CD8-positive, alpha-beta memory T cell (primary cell): ENCODE measurements at places on chromosomes 1 and 21. TPM values are rescaled to one million over a fixed set of nuclear protein-coding genes. Genes with fewer than 3 reads are reported as not detected.
A peak's percentile ranks its signal among the peaks of the same experiment; 100 is the strongest.

The F13B gene
- total RNA-seq, result not detected

The RHEX gene
- not detected for total RNA-seq

The SEC16B gene
- not detected for total RNA-seq

GRCh38 chr1:227921461-227922185 is 26.1 kb downstream of the WNT9A start:
- H3K27me3 ChIP-seq, result no peaks in the 10 kb centered on the region
- H3K4me3 ChIP-seq, result no peak overlapping the region
- H3K4me1 ChIP-seq, result no peaks in the 10 kb centered on the region
- DNase-seq, result no peak
- no peaks in the 10 kb centered on the region for H3K36me3 ChIP-seq

DNA sequence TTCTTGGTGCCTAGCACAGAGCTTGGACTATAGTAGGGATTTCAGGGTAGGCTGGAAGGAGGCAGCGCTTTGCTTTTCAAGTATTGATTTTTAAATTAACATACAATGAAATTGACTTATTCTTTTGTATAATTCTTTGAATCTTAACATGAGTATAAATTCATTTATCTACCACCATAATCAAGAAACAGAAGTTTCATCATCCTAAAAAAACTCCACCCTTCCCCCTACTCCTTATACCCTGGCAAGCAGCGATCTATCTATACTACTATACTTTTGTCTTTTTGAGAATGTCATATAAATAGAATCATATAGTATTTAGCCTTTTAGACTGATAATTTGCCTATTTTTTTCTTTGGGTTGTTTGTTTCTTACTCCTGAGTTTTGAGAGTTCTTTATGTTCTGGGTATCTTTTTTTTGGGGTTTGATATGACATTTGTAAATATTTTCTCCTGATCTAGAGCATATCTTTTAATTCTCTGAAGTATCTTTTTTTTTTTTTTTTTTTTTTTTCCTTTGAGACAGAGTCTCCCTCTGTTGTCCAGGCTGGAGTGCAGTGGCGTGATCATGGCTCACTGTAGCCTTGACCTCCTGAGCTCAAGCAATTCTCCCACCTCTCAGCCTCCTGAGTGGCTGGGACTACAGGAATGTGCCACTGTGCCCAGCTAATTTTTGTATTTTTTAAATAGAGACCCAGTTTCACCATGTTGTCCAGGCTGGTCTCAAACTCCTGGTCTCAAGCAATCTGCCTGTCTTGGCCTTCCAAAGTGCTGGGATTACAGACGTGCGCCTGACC is 6.4 kb downstream of the RPS6KC1 start:
- DNase-seq, result no peak
- no peak overlapping the region for H3K27ac ChIP-seq
- no peaks in the 10 kb centered on the region for H3K27me3 ChIP-seq
- H3K36me3 ChIP-seq, result no peaks in the 10 kb centered on the region
- H3K4me3 ChIP-seq, result no peak overlapping the region
- no peaks in the 10 kb centered on the region for H3K4me1 ChIP-seq

DNA sequence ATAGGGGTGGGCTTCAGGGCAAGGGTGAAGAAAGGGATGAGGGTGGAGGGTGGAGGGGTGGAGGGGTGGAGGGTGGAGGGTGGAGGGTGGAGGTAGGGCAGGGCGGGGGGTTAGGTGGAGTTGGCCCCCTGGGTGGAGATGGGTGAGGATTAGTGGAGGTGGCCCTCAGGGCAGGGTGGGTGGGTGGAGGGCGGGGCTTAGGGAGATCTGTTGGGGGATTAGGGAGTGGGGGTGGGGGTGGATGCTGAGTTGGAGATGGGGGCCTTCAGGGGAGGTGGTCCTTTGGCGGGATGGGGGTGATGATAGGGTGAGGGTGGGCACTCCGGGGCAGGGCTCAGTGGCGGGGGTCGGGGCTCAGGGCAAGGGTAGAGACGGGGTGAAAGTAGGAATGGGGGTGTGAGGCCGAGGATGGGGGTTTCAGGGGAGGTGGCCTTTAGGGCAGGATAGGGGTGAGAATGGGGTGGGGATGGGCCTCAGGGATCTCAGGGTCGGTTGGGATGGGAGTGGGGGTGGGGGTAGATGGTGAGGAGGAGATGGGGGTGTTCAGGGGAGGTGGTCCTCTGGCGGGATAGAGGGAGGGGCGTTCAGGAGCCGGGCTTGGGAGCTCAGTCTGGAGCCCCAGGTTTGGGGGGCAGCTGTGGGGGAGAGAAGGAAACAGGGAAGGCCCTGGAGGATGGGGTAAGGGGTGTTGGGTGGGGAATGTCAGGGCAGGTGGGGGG is 800 bp upstream of the DNMT3L start:
- no peaks in the 10 kb centered on the region for H3K36me3 ChIP-seq
- H3K27ac ChIP-seq, result no peak overlapping the region
- no peak overlapping the region for H3K4me3 ChIP-seq
- DNase-seq, result no peak

DNA sequence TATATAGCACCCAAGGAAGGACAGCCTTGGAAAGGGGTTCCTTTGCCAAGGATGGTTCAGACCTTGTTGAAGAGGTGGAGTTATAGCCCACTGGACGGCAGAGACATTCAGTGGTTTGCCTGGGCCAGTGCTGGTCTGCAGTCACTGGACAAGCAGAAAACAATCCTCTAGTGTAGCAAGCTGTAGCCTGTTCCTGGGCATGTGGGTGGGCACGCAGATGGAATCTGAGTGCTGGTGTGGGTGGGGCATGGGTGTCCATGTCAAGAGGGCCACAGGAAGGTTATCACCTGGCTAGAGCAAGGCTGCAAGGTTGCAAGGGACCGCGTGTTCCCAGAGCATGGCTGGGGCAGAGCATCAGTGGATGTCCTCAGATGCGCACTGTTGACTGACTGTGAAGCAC is 244.7 kb downstream of the PTPRU start:
- peaks cover 12% of the 10 kb centered on the region for H3K27me3 ChIP-seq
- H3K4me3 ChIP-seq, result no peak overlapping the region
- DNase-seq, result no peak
- no peaks in the 10 kb centered on the region for H3K4me1 ChIP-seq
- H3K36me3 ChIP-seq, result no peaks in the 10 kb centered on the region
- no peak overlapping the region for H3K27ac ChIP-seq

DNA sequence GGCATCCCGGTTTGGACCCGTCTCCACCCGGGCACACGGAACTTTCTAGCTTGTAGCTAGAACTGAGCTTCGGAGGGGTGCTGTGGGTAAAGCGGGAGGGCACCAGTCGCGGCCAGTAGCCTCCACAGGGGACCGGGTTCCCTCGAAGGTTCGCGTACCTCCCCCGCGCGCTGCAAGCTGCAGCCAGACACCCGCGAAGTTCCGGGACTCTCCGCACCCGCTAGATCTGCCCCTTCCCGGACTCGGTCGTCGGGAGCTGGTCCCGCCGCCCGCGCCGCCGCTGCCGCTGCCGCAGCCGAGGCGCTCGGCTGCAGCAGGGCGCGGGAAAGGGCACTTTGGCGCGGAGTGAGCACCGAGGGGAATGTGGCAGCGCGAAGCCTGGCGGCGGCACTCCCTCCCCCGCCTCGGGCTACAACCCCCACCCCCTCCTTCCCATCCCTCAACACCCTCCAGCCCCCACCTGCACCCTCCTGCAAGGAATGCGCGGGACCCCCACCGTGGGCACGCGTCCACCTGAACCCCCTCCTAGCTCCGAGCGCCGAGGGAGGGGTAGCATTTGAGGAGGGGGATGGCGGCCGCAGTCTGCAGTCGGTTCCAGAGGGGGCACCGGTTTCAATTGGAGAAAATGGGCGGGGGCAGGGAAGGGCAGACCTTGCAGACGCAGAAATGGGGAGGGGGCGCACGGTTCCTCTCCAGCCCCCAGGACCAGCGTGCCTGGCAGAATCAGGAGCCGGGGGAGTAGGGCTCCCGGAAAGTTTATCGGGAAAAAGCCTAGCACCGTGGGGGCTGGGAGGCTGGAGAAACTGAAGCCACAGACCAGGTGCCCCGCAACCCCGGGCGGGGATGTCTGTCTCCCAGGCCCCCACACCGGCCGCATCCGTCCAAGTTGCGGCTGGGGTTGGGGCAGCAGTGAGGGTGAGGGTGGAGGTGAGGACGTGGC is 968 bp downstream of the CSMD2 start:
- no peak overlapping the region for H3K27ac ChIP-seq
- H3K4me3 ChIP-seq, result no peak overlapping the region
- H3K4me1 ChIP-seq, result no peaks in the 10 kb centered on the region
- DNase-seq, result no peak
- H3K27me3 ChIP-seq, result peaks cover 18% of the 10 kb centered on the region

- no peak overlapping the region for H3K4me3 ChIP-seq
- no peak overlapping the region for H3K27ac ChIP-seq
Measured at GRCh38 chr1:196155586-196155985, 452.7 kb downstream of the KCNT2 start.

DNA sequence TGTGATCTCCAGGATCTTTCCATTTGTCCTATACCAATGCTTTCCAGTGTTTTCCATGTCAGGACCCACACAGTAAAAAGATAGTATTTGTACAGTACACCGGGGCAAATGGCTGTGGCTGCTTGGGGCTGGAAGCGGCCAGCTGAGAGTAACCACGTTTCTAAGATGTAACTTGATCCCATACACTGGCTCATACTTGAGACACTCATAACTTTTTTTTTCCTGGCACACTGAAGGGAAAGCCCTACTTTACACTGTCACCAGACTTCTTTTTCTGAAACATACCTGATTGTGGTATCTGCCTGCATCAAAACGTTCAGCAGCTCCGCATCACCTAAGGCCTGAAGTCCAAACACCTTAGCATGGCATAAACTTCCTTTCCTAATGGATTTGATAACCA is 21.6 kb downstream of the VPS13D start:
- H3K36me3 ChIP-seq, result peaks cover 48% of the 10 kb centered on the region
- no peak overlapping the region for H3K27ac ChIP-seq
- no peaks in the 10 kb centered on the region for H3K27me3 ChIP-seq
- no peak for DNase-seq
- no peak overlapping the region for H3K4me3 ChIP-seq

DNA sequence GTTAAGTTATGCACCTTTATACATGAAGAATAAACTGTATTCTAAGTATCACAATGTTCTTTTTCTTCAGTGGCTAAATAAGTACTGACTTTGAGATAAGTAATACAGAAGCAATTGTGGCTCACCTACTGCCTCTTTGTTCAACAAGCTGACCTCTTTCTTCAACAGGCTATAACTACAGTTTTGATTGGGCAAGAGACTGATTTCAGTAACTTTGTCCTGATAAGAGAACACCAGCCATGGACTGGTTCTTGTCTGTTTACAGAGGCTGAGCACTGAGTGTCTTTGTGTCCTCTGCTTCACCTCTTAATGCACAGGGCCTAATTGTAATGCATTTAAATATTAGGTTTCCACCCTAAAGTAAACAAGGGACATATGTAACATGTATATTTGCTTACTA is 34.6 kb upstream of the PDE4B start:
- H3K27me3 ChIP-seq, result peaks cover 7% of the 10 kb centered on the region
- DNase-seq, result no peak
- H3K36me3 ChIP-seq, result no peaks in the 10 kb centered on the region
- no peaks in the 10 kb centered on the region for H3K4me1 ChIP-seq

DNA sequence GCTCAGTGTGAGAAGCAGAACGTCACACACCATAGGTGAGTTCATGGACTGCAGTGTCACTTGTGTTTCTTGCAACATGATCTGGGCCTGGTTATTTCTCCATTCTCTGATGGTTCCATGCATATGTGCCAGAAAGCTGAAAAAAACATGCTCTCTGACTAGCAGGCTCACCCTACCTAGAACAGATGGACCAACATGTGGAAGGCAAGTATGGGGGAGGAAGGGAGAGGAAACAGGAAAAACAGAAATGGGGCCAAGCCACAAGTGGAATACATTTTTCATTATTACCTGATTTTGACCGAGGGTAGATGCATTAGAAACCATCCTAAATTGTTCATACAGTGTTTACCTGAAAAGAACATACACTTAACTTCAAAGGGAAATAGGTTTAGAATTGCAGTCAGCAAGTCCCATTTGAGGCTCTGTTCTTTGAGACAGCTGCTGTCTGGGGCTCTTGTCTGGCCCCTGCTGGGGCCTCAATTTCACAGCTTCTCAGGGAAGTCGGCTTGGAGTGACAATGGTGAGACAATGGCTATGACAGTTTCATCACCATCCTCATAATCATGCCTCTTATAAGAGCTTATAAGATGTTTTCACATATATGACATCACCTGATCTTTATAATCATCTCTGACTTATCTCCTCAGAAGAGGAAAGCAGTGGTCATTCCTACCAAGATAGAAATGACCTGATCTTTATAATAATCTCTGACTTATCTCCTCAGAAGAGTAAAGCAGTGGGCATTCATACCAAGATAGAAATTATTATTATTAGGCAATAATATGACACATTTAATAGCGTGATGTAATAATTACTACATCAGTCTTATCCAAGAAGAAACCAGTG is 327.3 kb downstream of the SIPA1L2 start:
- H3K4me1 ChIP-seq, result no peaks in the 10 kb centered on the region
- H3K4me3 ChIP-seq, result no peak overlapping the region
- H3K27me3 ChIP-seq, result no peaks in the 10 kb centered on the region
- DNase-seq, result no peak
- no peak overlapping the region for H3K27ac ChIP-seq
- H3K36me3 ChIP-seq, result no peaks in the 10 kb centered on the region

DNA sequence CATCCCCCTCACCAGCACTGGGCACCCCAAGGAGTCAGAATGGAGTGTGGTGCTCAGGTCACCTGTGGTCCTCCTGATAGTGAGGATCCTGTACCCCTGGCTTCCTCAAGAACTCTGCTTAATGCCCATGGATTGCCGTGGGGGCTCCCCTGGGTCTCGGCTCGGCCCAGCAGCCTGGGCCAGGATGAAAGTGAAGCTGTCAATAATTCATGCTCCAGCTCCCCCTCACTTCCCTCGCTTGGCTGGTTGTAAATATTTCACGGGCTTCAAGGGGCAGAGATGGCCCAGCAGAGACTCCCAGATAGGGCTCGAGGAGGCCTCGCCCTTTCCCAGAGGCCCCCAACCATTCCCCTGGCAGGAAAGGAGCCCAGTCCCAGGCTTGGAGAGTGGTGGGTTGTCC is 42.6 kb upstream of the KCNA10 start:
- no peak for DNase-seq
- no peaks in the 10 kb centered on the region for H3K36me3 ChIP-seq
- no peak overlapping the region for H3K4me3 ChIP-seq
- H3K27me3 ChIP-seq, result peaks cover 2% of the 10 kb centered on the region

GRCh38 chr1:239896980-239897379 is 194.7 kb upstream of the FMN2 start:
- DNase-seq, result no peak
- H3K36me3 ChIP-seq, result no peaks in the 10 kb centered on the region
- H3K4me1 ChIP-seq, result no peaks in the 10 kb centered on the region
- H3K27ac ChIP-seq, result no peak overlapping the region
- no peak overlapping the region for H3K4me3 ChIP-seq
- H3K27me3 ChIP-seq, result no peaks in the 10 kb centered on the region

- H3K36me3 ChIP-seq, result no peaks in the 10 kb centered on the region
- H3K27me3 ChIP-seq, result no peaks in the 10 kb centered on the region
- no peak overlapping the region for H3K27ac ChIP-seq
Measured at GRCh38 chr1:44347280-44347679, 7.8 kb downstream of the ERI3 start.

- no peaks in the 10 kb centered on the region for H3K27me3 ChIP-seq
- no peak overlapping the region for H3K4me3 ChIP-seq
- no peak overlapping the region for H3K27ac ChIP-seq
- no peaks in the 10 kb centered on the region for H3K36me3 ChIP-seq
- DNase-seq, result peak; percentile 37
- no peaks in the 10 kb centered on the region for H3K4me1 ChIP-seq
Measured at GRCh38 chr1:2934642-2935081, 86.6 kb upstream of the ACTRT2 start.
